ENCODE measurements at places on chromosomes 3 and 15. TPM values are rescaled to one million over a fixed set of nuclear protein-coding genes. Genes with fewer than 3 reads are reported as not detected.

- DNase-seq = no peak
Measured at GRCh38 chr3:195773956-195774537, 37.7 kb downstream of the MUC4 start.

Gene TTC21A
- total RNA-seq = 2.5 TPM

Gene CPEB1
- total RNA-seq = 2.8 TPM

Gene CD80
- 0.78 TPM for total RNA-seq

DNA sequence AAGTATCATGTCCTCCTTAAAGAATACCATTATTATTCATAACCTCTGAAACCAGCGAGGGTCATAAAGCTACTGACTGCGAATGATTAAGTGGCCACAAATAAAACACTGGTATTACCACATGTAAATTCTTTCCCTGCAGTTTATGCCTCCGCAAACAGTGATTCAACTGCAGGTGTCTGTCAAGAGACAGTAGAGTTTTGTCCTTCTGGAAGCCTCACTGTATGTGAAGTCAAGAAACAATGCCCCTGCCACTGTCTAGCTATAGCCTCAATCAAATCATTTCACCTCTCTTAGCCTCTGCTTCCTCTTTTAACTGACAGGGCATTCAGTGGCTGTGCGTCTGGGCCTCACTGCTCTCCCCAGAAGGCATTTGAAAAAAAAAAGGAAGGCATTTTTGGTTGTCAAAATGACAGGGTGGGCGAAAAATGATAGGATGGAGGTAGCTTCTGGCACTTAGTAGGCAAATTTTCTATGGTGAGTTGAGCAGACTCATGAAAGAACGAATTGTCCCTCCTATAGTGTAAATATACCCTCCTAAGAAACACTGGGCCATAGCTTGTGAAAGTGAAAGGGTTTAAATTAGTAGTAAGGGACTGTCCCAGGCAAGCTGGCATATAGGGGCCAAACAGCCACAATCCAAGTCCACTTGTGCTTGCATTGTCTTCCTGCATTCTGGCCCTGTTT lies 66.7 kb downstream of the FILIP1L start:
- no peak for DNase-seq

GRCh38 chr3:22907161-22907780 lies 295.9 kb upstream of the UBE2E2 start:
- DNase-seq = no peak

DNA sequence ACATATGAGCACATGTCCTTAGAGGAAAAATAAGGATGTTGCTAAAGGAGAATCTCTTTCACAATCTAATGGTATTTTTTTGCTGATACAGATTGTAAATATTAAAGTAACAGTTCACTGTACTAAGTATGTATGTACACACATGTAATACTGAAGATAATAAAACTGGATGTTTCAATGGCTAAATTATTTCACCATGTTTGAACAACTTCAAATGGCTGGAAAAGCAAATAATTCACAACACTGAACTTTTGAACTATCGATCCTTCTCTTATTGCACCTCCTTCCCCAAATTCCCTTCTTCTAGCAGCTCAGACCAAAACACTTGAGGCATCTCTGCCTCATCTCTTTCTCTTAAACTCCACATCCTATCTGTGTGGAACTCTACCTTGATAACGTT lies 149.5 kb downstream of the EPHA3 start:
- no peak for DNase-seq
